ENCODE measurements at places on chromosomes 2 and 18. TPM values are rescaled to one million over a fixed set of nuclear protein-coding genes. Genes with fewer than 3 reads are reported as not detected.

DNA sequence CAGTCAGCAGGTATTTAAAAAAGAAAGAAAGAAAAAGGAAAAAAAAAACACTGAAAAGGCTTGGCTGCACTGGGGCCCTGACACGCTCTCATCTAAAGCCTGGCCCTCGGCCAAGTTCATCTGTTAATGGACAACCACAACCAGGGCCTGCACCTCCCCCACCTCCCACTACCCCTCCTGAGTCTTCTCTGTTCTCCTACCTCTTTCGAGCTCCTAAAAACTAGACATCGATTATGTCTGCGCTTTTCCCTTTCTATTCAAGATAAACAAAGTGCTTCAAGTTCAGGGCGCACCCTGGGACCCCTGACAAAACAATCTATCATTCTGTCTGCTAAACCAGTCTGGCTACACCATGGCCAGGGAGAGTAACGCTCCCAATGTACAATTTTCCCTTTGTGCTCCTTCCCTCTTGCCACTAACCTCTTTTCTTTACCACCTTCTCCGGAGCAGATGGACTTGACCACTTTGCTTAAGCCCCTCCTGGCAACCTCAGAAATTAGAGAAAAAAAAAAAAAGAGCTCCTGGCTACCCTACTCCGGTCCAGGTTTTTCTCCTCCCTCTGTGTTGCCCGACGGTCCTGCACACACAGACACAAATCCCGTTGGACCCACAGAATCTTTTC lies 22.7 kb downstream of the BCL11A start:
- DNase-seq: peak; percentile 45

DNA sequence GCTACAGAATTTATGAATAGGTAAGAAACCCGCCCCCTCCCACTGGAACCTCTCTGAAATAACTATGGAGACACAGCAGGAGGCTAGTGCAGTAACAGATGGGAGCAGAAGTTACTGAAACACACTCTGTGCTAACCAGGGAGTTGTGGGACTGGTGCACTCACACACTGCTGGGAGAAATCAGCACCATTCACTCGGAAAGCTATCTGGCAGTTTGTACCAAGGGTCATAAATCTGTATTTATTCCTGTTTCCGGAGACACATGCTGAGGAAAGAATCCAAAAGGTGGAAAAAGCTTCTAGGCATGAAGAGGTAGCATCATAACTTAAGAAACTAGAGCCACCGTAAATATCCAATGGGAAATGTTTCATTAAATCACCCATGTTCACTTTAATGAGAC lies 39.9 kb downstream of the TGFA start:
- DNase-seq: no peak

Gene C1QL2
- not detected for total RNA-seq

DNA sequence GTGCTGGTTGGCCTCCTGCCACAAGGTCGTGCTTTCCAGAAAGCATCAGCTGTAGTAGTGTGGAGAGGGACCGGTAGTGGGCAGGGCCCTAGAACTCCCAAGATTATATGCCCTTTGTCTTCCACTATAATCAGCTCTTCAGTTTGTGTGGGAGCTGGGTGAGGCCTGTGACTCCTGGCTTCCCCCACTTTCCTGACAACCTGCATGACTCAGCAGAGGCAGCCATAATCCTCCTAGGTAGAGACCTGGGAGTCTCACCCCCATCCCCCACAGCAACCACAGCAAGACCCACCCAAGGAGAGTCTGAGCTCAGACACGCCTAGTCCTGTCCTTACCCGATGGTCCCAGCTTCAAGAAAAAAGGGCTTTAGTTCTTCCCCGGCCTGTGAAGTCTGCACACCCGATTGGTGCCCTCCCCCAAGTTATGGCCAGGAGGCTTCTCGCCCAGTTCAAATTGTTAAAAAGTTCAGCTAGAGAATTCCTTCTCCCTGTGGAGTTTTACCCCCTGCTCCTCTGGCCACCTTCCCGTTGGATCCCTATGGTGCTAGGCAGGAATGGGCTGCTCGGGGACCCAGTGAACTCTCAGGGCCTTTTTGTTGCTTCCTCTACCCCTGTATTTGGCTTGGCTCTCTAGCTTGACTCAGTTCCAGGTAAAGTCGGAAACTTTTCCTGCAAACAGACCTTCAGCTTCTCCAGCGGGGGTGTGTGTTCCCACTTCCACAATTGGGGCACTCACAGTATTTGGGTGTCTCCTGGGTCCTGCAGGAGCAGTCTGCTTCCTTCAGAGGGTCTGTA lies 57.8 kb upstream of the FAM237A start:
- no peak for DNase-seq

DNA sequence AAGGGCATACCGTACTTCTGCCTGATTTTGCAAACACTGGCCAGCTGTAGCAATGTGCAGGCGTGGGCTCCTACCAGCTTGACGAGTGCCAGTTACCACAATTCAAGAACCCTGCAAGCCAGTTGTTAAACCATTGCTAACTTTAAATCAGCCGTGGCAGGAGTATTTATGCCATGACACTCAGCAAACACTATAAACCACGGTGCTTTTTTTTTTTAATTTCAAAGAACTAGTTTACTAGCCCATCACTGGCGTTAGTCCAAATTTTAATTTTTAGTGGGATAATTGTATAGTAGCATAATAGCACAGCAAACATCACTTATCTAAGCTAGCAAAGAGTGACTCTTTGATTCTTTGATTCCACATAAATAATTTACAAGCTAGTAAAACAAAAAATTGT lies 111.1 kb downstream of the COL4A4 start:
- no peak for DNase-seq

DNA sequence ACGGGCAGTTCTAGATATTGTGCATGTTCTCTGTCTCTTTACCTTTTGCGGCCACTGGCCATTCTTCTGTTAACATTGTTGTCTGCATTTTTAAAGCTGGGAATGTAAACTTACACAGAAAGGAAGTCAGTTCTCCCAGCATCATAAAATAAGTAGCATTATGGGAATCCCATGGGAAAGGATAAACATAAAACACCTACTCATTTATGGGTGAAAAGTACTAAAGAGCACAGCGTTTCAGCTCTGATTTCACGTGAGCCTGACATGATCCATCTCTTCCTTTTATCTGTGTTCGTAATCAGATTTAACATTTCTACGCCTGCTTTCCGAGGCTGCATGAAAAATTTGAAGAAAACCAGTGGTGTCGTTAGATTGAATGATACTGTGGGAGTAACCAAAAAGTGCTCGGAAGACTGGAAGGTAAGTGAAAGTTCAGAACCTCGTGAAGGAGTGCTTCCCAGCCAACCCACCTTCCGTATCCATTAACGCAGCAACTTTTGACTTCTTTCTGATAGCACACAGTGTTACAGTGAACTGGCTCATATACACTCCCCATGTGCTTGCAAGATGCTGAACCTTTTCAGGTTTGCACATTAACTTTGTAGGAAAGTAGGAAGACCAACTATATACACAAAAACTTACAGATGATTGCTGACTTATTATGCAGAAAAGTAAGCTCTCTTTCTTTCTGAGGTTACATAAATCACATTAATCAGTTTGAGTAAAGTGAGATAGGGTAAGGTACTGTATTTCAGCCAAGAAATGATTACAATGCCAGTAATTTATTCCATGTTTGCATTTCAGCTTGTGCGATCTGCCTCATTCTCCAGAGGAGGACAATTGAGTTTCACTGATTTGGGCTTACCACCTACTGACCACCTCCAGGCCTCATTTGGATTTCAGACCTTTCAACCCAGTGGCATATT lies 86.5 kb upstream of the TTC39C start:
- no peak for DNase-seq

- peak; percentile 32 for DNase-seq
Measured at GRCh38 chr2:35428548-35428947, 927.0 kb upstream of the CRIM1 start.
